ENCODE measurements at places on chromosomes 4 and X.

- DNase-seq: no peak
Observed at GRCh38 chr4:183636923-183637322, 22.1 kb downstream of the RWDD4 start.

GRCh38 chr4:61522312-61522711 lies 322.2 kb downstream of the ADGRL3 start:
- no peak for DNase-seq

- DNase-seq: no peak
Observed at GRCh38 chr4:149116806-149117205, 674.6 kb upstream of the NR3C2 start.

DNA sequence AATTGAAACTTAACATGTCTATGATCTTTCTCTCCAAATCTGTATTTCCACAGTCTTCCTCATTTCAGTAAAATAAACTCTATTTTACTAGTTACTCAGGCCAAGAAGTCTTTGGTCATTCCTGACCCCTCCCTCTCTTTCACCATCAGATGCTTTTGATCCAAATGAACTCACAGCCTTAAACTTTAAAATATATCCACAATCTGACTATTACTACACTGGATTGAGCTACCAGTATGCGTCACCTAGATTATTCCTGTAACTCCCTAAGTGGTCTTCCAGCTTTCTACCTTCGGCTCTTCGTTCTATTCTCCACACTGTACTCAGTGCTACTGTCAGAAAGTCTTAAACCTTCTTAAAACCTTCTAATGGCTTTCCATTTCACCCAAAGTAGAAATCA lies 195.1 kb downstream of the FBXW7 start:
- DNase-seq: no peak

DNA sequence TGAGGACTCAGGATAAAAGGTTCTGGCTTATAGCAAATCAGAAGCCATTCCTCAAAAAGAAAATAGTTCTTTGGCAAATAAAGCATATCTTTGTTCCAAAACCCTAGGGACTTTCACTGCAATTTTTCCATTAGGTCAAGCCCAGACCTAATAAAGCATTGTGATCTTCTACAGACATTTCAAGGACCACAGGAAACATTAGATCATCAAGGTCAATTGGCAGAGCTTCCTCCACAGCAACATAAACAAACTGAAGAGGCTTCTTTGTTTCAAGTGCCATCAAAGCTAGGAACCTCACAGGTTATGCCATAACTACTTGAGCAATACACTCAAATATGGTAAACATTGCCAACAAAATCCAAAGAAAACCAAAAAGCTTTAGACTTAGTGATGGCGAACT lies 144.9 kb downstream of the ANXA5 start:
- no peak for DNase-seq

- no peak for DNase-seq
Observed at GRCh38 chr4:42488554-42488953, 91.3 kb downstream of the SHISA3 start.

DNA sequence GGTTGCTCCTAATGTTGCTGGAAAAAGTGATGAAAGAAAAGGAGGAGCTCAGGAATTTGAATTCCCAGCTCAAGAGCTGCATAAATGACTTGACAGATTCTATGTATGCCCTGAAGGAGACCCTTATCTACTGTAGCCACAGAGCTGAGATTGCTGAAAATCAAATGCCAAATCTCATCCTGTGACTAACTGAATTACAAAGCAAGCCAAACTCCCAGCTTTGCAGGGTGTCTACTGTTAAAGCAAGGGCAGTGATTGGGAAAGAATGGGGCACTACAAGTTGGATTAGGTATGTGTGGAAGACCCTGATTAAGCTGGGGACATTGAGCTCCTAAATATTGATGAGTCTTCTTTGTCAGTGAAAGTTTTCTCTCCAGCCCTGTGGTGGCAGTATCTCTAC lies 20.8 kb upstream of the SMIM9 start:
- no peak for DNase-seq

GRCh38 chrX:65522739-65523372 lies 11.7 kb downstream of the LAS1L start:
- DNase-seq: no peak

GRCh38 chrX:2251211-2251610 lies 249.6 kb downstream of the DHRSX start:
- DNase-seq: no peak

GRCh38 chr4:109730619-109731545 lies 1.0 kb upstream of the PLA2G12A start:
- DNase-seq: no peak

- no peak for DNase-seq
Observed at GRCh38 chrX:129746557-129747470, 8.0 kb downstream of the XPNPEP2 start.

DNA sequence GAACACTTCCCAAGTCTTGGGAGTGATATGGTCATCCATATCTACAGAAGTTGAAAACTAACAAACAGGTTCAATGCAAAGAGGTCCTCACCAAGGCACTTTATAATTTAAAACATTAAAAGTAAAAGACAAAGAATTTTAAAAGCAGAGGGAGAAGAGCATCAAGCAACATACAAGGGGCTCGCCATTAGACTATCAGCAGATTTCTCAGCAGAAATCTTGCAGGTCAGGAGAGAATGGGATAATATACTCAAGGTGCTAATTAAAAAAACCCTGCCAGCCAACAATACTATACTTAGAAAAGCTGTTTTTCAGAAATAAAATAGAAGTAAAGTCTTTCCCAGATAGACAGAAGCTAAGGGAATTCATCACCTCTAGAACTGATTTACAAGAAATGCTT lies 121.2 kb downstream of the NEK1 start:
- no peak for DNase-seq

DNA sequence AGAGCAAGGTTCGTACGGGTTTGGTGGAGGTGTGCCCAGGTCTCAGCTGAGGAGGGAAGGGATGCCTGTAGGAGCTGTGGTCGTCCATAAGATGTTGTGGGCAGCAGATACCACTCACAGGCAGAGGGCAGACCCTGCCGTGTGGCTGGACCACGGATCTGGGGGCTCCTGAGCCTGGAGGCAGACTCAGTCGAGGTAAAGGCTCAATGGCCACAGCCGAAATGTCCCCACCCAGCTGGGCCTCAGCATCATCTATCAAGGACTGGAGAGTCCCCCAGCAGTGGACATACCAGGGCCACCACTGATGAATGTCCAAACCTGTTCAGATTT lies 98.5 kb downstream of the DHRSX start:
- DNase-seq: no peak

DNA sequence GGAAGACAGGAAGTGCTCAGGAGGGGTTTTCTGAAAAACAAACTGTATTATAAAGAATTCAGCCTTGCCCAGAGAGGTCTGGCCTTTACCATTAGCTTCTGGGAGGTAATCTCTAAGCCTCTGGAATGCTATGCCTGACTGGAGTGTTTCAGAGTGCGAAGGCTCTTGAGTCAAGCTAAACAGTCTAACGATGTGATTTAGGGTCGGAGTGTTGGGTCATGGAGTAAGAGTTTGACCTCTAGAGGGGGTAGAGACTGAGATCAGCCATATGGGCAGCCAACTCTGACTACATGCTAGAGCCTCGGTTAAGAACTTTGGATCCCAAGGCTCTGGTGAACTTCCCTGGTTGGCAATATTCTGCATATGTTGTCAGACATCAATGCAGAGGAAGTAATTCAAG lies 15.0 kb downstream of the BOD1L1 start:
- no peak for DNase-seq

GRCh38 chr4:102624505-102624904 lies 123.3 kb downstream of the NFKB1 start:
- DNase-seq: no peak

DNA sequence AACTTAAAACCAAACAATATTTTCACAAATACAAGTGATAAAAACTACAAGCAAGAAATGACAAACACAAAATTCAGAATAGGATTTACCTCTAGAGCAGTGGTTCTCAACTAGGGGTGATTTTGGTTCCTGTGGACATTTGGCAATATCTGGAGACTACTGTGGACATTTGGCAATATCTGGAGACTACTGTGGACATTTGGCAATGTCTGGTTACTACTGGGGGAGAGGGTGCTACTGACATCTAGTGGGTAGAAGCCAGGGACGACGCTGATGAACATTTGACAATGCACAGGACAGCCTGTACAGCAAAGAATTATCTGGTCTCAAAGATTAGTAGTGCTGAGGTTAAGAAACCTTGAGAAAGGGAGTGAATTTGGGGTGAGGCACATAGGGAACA lies 169.8 kb downstream of the CLCN4 start:
- DNase-seq: no peak

- DNase-seq: no peak
Observed at GRCh38 chrX:10203617-10204016, 46.8 kb downstream of the CLCN4 start.

- DNase-seq: no peak
Observed at GRCh38 chr4:124783847-124784246, 71.3 kb upstream of the ANKRD50 start.

GRCh38 chr4:183987987-183988392 lies 82.9 kb downstream of the STOX2 start:
- no peak for DNase-seq

GRCh38 chr4:164890691-164891090 lies 13.7 kb downstream of the APELA start:
- no peak for DNase-seq

DNA sequence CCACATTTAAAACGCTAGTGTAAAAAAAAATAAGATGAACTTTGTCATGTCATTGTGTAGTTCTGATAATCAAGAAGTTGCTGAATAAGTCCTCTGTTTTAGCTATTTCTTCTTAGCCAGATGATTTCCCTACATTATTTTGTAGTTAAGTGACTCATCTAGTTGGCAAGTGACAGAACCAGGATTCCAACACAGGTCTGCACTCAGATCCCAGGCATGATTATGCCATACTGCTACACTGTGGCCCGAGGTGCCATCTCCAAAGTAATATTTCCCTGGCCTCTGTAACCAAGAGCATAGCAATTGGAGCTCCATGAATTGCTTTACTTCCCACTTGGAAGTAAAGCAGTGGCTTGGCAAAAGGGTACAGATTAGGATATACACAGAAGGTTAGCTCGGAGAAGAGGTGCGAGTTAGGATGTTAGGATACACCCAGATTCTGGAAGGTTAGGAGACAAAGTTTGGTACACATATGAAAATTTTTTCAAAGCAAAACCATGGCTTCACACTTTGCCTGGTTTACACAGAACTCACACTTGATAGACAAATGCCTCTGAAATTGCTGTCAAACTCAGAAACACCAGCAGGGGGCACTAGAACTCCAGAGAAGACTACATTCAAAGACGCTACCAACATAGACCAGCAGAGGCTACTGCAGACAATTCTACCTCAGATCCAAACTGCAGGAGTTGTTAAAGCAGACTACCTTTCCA lies 41.4 kb downstream of the SRPX2 start:
- no peak for DNase-seq

DNA sequence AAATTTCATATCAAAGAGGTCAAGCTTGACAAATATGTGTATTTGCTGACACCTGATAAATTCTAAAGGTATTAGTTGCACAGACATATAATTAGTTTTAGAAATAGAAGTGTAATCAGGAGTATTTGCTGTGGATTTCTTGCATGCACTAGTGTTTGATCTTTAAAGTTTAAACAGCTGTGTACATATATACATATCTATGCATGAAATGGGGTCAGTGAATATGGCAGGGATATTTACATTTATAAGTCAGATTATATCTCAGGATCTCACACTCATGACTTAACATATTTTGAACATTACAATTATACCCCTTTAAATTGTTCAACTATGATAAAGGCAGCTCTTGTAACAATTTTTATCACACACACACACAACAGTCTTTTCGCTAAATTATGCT lies 547.4 kb upstream of the ACTRT1 start:
- no peak for DNase-seq

- no peak for DNase-seq
Observed at GRCh38 chrX:14926471-14926870, 53.2 kb downstream of the MOSPD2 start.

- DNase-seq: no peak
Observed at GRCh38 chrX:108439426-108439942, at the start of gene COL4A5. COL4A5 (plus strand) TSS chrX:108439838; CDS start chrX:108440126, 288 bp downstream.

DNA sequence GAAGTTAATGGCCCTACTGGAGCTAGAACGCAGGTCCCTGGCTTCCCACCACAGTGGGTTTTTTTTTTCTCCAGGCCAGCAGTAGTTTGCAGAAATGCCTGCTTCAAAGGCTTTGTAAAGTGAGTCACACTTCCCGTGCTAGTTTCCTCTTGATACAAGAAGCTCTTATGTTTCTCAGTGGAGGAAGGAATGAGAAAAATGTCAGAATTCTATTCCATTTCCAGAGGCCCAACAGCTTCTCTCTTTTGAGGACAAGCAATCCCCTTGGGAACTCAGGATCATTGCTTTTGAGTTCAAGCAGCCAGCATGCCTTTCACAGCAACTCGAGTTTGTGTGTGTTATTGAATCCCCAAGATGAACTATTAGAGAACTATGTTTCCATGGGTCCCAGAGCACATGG lies 134.3 kb downstream of the GUCY2F start:
- no peak for DNase-seq

DNA sequence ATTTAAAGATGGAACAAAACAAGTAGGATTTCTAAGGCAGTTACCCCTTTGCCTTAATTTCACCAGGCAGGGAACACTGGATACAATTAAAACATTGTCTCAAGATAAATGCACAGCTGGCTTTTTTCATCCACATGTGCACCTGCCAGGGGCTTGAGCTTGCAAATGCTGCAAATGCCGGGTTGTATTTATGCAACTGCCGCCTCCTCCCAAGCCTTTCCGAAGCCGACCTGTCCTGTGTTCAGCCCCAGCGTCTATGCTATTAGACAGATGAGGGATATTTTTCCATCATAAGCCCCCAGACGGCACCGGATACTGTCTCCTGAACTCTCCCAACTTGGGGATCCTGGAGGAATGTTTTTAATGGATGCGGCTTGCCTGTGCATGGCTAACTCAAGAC lies 251.6 kb downstream of the CRLF2 start:
- no peak for DNase-seq

- DNase-seq: peak; percentile 16
Observed at GRCh38 chrX:136880003-136880451, 498 bp downstream of the RBMX start.

DNA sequence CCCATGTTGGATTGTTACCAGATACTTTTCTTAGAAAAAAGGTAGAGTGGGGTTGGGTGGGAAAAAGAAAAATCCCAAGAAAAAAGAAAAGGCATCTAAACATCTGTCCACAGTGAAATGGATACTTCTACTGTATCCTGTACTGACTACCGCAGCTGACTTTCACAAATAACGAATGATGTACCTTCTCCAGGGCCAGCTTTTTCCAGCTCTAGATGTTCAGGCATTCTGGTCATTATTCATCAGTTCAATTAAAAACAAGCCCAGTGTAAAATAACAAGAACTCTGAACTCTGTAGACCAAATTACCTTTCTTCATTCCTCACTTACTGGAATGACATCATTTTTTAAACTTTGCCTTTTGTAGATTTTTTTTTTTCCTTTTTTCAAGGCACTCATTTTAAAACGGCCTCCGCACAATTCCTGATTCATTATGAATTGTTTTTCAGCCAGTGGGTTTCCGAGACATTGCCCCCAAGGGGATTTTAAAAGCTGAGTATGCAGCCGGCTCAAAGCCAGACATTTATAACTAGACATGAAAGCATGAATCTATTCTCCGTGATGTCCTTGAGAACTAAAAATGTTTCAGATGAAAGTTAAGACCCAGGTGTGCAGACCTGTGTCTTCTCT lies 113.5 kb downstream of the PRKX start:
- no peak for DNase-seq
